ENCODE measurements at places on chromosomes 11 and 22. TPM values are rescaled to one million over a fixed set of nuclear protein-coding genes. Genes with fewer than 3 reads are reported as not detected.

TSKU gene
- 23.4 TPM for total RNA-seq

NXPE2 gene
- not detected for total RNA-seq

RNF169 gene
- 10.3 TPM for total RNA-seq

CADM1 gene
- 21.3 TPM for total RNA-seq

CST6 gene
- total RNA-seq = 89.1 TPM

JAML gene
- not detected for total RNA-seq

NDUFS3 gene
- 89.3 TPM for total RNA-seq

DEUP1 gene
- 0.69 TPM for total RNA-seq

LUZP2 gene
- 0.75 TPM for total RNA-seq

All from epithelial cell of proximal tubule (primary cell).